Stimulated activated CD4-positive, alpha-beta T cell treated with anti-CD3 and anti-CD28 coated beads, Interleukin-2, amount 100 ng/mL, for 48 hours (primary cell): ENCODE measurements at places on chromosomes 1 and 21.

GRCh38 chr1:53112861-53113260, 29.6 kb downstream of the SLC1A7 start:
- DNase-seq, result no peak

- DNase-seq, result no peak
These were observed 53.3 kb upstream of the TINAGL1 start for GRCh38 chr1:31523012-31523411.

GRCh38 chr1:15099441-15100120, 54.0 kb upstream of the TMEM51 start:
- DNase-seq, result no peak

DNA sequence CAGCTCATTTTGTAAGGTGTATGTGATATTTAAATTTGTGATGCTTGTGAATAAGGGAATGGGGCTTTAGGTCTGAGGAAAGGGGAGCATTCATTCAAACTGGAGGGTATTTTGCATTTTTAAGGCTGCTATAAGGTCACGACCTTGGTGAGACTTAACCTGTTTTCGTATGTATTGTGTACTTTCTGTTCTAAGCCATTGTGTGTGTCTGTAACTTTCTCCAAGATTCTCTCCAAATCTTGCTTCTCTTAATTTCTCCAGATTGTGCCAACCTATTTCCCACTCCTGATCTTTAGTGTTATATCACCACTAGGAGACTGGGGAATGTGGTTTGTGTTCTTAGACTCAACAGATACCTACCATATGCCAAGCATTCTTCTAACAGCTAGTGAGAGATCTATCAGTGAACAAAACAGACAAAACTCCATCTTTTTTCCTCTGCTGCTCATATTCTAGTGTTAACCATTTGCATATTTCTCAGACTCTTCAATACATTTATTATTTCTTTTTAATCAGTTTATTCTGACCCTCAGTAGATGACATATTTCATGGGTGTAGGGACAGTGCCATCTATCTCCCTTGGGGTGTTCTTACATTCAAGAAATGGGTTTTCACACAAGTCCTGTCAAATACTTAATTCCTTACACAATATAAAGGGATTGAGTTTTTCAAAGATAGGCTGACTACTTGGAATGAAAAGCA, 27.5 kb downstream of the ATP1B1 start:
- no peak for DNase-seq

GRCh38 chr1:1973716-1974642, 29.6 kb downstream of the CFAP74 start:
- DNase-seq, result no peak

DNA sequence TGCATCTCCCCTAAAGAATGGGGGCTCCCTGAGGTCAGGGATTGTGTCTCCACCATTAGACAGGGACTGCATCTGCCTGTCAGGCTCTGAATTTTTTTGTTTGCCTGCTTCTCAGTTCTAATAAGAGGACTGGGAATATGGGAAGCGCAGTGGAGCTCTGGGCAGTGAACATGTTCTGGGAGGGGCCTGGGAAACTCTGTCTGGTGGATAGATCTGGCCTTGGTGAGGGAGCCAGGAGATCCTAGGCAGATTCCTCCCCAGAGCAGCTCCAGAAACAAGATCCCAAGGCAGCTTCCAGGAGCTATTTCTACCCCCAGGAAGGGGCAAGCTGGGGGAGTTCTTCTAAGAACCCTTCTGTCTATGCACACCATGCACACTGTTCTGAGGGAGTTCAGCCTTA, 12.6 kb upstream of the MYOG start:
- no peak for DNase-seq

DNA sequence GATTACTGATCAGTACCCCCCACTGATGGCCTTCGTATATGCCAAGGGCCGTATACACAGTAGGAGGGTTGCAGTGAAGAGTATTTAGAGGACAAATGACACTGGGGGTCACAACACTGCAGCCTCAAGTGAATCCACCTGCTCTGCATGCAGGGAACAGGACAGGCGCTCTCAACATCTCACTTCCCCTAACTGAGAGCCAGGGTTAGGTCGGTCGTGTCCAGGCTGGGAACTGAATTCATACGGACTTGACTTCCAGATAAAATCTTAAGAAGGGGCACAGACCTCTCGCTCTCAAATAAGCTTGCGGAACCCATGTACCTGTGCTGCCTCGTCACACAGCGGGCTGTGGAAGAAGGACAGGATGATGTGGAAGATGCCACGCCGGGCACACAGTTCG, 22.8 kb downstream of the MRAP start:
- no peak for DNase-seq

DNA sequence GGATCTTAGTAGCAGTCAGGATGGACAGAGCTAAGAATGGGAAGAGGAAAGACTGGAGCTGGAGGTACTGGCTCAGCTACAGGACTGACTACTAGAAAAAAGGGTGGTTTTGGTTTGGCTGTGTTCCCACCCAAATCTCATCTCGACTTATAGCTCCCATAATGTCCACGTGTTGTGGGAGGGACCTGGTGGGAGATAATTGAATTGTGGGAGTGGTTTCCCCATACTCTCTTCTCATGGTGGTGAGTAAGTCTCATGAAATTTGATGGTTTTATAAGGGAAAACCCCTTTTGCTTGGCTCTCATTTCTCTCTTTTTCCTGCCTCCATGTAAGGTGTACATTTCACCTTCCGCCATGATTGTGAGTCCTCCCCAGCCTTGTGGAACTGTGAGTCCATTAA, 466.5 kb upstream of the DEPDC1 start:
- DNase-seq, result no peak

- no peak for DNase-seq
These were observed 63.7 kb downstream of the MAP10 start for GRCh38 chr1:232868793-232869491.

DNA sequence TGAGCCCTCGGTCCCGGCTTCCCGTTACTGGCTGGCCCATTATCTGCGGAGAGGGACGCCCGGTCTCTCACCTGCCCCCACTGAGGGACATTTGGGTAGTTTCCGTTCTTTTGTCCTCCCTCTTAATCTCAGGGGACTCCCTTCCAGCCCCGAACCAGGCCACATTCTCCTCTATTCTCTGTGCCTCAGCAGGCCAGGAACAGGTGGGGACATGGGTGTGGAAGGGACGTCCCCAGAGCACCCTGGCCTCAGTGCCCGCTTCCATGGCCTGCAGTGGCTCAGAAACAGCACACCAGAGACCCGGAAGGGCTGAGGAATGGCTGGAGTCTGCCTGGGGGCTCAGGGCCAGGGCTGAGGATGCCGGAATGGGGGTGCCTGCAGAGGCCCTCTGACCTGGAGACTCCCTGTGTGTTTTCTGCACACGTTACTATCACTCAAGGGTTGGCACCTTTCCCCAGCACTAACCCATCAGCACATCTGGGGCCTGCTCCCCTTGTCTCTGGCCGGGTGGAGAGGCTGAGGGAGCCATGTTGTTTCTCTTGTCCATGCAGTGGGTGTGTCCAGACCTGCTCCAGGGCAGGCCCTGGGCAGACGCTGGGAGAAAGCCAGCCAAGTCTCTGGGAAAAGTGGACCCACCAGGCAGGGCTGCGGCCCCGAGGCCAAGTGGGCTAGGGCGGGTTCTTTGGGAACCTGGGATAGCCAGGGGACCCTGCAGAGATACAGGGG, 10.0 kb upstream of the DNMT3L start:
- no peak for DNase-seq

- no peak for DNase-seq
These were observed 299.3 kb downstream of the DISC1 start for GRCh38 chr1:231925864-231926263.

DNA sequence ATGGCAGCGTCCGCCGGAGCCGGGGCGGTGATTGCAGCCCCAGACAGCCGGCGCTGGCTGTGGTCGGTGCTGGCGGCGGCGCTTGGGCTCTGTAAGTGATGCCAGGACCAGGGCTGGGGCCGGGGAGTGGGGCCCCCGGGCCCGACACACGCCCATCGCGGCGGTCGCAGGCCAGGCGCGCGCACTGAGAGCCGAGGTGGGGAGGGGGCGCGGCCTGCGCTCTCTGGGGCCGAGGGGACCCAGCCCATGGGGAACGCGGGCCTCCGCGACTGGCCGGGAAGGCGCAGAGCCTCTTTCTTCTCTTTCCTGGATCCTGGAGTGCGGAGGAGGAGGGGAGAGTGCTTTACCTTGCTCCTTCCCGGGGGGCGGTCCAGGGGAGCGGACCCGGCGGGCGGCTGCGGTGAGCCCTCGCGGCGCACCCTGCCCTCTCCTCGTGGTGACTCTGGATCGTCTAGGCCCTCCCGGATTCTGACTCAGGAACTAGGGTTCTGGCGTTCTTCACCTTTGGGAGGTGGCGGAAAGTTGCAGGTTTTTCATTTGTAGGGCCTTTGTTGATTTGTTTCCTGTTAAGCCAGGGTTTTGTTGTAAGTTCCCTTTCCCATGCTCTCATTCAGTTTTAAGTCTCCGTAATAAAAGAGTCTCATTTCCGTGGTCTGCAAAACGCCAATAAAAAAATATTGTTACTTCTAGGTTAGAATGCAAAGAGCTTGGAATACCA, 529 bp downstream of the MPZL1 start:
- DNase-seq, result no peak

GRCh38 chr1:65564493-65564892, 144.0 kb downstream of the LEPR start:
- DNase-seq, result no peak

- DNase-seq, result no peak
These were observed 2.1 kb downstream of the ADORA1 start for GRCh38 chr1:203129501-203130231.

DNA sequence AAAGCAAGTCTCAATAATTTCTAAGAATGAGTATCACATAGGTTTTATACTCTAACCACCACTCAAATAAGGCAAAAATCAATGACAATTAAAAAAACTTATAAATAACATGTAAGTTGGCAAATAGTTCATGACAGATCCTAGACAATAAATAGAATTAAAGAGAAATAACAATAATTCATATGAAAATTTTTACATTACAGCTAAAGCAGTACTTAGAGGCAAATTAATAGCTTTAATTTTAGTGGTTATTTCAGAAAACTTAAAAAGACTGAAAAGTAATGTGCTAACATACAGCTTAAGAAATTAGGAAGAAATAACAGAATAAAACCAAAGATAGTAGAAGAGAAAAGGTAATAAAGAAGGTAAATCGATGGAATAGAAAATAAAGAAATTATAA, 179.9 kb upstream of the SPAG17 start:
- DNase-seq, result no peak

DNA sequence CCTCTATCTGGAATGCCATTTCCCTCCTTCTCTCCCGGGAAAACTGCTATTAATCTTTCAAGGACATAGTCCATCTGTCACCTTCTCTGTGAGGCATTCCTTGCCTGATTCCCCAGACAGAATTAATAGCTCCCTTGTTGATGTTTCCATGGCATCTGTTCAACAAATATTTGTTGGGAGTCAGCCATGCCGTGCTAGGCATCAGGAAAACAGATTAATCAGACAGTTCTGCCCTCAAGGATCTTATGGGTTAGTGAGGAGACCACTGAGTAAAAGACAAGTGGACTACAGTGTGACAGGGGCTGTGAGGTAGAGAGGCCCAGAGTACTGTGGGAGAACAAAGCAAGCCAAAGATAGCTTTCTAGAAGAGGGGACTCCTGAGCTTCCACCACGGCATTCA, 11.4 kb upstream of the MAGOH start:
- DNase-seq, result no peak

- no peak for DNase-seq
These were observed 207.6 kb downstream of the S1PR1 start for GRCh38 chr1:101444381-101444780.

- DNase-seq, result no peak
These were observed 44.5 kb downstream of the DDR2 start for GRCh38 chr1:162676750-162677149.

DNA sequence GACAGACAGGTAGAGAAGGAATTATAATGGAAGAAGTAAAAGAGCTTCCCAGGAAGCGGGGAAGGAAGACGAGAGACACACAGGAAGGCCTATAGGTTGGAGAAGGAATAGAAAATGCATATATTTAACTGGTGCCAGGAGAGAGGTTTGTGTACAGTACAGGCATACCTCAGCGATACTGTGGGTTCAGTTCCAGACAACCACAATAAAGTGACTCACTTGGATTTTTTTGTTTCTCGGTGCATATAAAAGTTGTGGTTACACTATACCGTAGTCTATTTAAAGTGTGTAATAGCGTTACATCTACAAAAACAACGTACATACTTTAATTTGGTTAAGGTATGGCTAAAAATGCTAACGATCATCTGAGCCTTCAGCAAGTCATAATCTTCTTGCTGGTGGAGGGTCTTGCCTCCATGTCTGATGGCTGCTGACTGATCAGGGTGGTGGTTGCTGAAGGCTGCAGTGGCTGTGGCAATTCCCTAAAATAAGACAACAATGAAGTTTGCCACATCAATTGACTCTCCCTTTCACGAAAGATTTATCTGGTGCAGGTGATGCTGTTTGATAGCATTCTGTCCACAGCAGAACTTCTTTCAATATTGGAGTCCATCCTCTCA, 16.0 kb downstream of the YARS1 start:
- DNase-seq, result no peak

- DNase-seq, result no peak
These were observed 4.8 kb upstream of the ST6GALNAC5 start for GRCh38 chr1:76862447-76862846.

DNA sequence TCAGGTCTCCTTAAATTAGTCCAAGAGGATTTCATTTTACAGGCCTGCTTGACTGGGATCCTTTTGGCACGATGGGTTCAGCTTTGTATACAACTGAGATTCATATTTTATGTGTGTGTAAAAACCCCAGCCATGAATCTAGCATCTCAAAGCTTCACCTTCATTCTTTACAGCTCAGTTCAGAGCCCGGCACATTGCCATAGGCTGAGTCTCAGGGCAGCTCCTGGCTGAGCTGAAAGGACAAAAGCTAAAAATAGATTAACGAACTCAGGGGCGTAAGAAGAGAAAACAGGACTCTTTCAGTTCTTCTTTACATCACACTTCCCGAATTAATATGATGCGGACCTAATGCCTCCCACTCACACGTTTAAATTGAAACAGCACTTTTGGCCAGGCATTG, 262.8 kb upstream of the PBX1 start:
- no peak for DNase-seq

- DNase-seq, result no peak
These were observed 35.9 kb downstream of the NCMAP start for GRCh38 chr1:24591781-24592180.

GRCh38 chr1:198082576-198082975, 74.2 kb upstream of the NEK7 start:
- DNase-seq, result no peak

GRCh38 chr1:223266632-223267172, 97.3 kb downstream of the SUSD4 start:
- no peak for DNase-seq

DNA sequence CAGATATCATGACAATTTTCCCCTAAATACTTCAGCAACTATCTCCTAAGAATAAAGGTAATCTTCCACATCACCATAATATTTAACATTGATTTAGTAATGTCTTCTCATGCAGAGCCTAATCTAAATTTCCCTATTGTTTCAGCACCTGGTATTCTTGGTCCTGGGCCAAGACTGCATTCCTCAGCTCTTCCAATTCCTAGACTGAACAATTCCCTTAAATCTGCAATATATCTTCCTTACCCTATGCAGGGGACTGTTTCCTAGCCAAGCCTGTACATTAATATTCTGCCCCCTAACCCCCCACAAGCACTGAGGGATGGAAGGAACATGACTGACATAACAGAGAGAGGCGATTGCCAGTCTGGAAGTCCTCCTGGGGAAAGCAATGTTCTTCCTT, 28.7 kb upstream of the DISP1 start:
- no peak for DNase-seq
